ENCODE measurements at places on chromosomes 5 and 9.

DNA sequence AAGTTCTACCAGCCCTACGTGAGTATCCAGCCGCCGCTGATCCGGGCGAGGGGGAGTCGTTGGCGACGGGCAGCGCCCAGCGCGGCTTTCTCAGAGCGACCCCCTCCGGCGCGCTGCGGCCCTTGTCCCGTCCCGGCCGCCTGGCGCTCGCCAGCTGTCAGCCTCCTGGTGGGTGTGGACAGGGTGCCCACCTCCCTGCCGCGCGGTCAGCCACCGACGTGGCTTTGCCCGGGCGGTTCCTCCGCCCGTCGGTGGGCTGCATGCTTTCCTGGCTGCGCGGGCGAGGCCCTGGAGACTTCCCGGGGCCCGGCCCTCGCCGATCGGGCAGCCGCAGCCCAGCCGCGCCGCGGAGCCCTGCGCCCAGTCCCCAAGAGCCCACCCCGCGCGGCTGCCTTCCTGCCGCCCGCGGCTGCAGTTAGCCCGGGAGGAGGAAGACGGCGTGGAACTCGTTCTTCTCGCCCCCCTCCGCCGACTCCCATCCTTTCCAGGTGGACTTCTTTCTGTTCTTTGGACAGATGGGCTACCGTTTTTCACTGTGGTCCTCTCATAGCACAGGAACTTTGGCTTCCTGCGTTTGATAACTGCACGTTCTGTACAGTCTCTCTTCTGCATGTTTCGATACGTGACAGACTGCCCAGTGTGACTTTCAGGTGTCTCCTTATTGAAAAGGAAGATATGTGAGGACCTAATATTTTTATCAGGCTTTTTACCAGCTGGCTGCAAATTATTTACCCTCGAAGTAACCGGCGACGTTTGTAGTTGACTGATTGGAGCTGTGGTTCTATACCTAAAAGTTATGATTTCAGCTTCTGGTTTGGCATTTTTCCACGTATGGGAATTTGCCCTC lies 577 bp downstream of the AP3S1 start:
- peak; percentile 72 for DNase-seq

- no peak for DNase-seq
These were observed 332.9 kb upstream of the CCNG1 start for GRCh38 chr5:163104464-163104863.

DNA sequence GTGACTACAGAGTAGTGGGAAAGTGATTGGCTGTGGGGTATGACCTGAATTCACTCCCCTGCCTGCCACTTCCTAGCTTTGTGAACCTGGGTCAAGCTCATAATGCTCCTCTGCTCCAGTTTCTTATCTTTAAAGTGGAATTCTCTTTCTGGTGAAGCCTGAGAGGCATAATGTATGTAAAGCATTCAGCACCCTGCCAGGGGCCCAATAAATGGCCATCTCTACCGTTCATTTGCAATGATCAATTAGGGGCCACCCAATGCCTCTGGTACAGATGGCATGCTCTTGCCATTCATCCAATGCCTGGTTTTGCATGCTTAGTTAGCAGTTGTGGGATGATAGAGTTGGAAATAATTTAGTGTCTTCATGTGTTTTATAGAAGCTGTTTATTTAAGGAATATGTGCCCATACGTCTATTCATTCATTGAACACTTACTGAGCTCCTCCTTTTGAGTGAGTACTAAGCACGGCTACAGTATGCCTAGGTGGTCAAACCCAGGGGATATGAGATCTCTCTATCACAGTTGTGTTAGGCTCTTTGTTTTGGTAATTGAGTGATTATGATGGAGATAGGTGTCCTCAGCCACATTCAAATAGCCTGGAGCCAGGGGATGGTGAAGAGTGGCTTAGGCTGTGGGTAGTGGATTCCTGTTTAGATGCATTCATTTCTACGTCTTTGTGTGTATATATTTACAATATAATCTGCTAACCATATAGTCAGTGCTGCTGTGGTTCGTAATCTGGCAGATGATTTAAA lies 15.3 kb downstream of the ZNF462 start:
- no peak for DNase-seq

DNA sequence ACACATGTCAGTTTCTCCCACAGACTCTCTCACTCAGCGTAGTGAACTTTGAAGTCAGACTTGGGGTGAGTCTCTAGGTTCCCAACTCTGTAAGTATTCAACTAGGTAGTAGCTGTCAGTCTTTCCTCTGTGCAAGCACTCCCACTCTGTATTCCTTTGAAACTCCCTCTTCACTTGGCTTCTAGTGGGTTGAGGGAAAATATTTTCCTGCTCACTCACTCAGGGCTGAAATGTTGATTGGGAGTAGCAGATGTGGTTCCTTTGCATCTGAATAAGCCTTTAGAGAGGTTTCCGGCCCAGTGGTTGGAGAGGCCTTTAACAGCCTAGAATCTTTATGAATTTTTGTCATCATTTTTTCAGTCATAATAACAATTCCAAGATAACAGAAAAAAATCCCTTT lies 18.1 kb upstream of the ARRDC3 start:
- no peak for DNase-seq

DNA sequence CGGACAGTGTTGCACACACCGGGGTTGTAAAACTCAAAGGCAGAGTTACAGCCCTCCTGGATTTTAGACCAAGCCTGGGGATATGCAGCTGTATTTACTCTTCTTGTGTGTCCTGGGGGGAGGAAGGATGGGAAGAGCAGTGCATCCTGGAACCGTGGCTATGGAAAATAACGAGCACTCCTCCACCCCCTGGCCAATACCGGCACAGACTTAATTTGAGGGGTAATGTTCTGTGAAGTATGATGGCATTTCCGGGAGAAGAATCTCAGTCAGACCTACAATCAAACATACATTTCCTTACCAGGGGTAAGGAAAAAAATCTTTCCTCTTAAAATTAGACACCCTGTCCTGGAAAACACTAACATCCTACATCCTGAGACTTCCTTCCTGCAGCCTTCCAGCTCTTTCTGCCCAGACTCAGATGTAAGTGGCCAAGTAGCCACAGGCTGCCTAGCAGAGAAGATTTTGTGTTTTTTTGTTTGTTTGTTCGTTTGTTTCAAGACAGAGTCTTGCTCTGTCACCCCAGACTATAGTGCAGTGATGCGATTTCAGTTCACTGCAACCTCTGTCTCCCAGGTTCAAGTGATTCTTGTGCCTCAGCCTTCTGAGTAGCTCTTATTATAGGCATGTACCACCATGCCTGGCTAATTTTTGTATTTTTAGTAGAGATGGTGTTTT lies 11.0 kb upstream of the ERMP1 start:
- no peak for DNase-seq

DNA sequence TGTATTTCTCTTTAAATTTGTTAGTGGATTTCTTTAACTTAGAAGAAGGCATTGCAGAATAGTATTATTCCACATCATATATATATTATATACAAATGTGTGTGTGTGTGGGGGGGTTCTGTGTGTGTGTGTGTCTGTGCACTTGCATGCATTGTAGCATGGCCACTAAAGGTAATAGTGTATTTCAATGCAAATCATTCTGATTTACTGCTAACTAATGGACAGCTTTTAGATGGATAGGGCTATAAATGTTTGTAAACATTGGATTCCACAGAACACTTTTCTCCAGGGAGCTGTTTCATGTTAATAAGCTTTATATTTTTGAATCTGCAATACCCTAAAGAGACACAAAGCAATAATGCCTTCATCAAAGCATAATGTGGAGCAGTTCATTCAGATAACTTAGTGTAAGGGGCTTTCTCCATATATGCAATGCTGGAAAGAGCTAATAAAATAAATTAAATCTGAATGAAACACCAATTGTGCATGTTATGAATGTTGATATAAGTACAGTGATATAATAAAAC lies 496.7 kb upstream of the CDH9 start:
- no peak for DNase-seq

DNA sequence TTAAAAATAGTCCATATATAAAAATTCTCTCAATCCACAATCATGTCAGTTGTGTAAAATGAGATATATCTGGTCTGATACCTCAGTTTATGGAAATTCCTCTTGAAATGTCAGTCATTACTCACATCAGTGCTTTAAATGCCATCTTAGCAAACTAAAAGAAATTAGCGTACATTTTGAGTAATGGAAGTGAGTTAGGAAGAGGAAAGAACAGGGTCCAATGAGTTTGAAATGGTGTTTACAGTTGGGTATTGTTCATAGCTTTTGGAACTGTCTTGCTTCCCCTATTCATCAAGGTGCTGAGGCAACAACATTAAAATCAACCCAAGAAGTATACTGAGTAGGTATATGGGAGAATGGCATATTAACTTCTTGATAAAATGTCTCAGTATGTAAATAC lies 8.7 kb upstream of the MTX3 start:
- no peak for DNase-seq

- DNase-seq = no peak
These were observed 6.4 kb downstream of the TLE4 start for GRCh38 chr9:79577969-79578723.

GRCh38 chr5:132474131-132474723 lies 16.3 kb downstream of the IRF1 start:
- DNase-seq = no peak

DNA sequence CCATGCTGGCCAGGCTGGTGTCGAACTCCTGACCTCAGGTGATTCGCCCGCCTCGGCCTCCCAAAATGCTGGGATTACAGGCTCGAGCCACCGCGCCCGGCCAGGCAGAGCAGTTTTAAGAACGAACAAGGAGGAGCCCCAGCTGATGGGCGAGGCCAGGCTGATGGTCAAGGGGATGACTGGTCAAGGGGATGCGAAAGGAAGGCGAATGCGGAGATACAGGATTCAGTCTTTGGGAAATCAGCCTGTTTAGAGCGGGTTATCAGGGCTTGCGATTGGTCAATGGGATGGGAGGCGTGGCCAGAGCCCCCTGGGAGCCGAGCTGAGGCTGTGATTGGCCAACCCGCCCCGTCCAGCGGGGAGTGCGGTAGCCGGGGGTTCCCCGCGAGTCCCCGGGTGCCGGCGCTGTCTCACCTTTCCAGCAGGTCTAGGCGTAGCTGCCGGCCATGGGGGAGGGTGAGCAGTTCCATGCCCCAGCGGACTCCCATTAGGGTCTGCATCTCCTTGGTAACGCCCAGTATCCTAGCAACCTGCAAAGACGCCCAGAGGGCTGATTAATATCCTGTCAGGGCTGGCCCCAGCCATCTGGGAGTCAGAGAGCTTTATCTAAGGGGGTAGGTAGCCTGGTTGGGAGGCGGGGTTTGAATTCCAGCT lies 7.5 kb upstream of the TOR2A start:
- DNase-seq = no peak

DNA sequence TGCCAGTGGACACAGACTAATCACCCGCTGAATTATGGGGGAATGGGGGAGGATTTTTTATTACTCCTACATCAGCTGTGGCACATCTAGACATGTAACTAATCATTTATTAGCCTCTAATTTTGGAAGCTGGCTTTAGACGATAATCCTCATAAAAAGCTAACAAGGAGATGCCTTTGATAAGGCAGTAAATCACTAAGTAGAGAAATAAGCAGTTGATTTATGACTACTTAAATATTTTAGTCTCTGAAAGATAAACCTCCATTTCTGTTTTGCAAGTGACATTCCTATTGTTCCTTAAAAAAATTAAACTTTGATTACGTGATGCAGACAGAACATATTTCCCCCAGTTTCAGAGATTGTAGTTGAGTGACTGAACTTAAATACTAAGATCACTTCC lies 206.4 kb upstream of the CDKN2B start:
- no peak for DNase-seq

GRCh38 chr9:78973907-78974306 lies 597.9 kb upstream of the TLE4 start:
- DNase-seq = no peak

GRCh38 chr9:26789959-26790358 lies 102.6 kb downstream of the CAAP1 start:
- no peak for DNase-seq

DNA sequence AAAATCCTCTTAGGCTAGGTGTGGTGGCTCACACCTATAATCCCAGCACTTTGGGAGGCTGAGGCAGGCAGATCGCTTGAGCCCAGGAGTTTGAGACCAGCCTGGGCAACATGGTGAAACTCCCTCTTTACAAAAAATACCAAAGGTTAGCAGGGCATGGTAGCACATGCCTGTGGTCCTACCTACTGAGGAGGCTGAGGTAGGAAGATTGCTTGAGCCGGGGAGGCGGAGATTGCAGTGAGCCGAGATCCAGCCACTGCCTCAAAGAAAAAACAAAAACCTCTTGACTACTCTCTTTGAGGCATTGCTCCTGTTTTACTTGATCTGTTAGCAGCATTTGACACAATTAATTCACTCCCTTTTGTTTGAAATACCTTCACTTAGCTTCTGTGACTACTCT lies 20.7 kb downstream of the KIF2A start:
- DNase-seq = no peak

GRCh38 chr9:86046930-86047341 lies 52.4 kb downstream of the GOLM1 start:
- no peak for DNase-seq

GRCh38 chr5:115354246-115354645 lies 57.8 kb upstream of the CCDC112 start:
- DNase-seq = no peak

- DNase-seq = peak; percentile 69
These were observed 132.9 kb upstream of the ACO1 start for GRCh38 chr9:32251539-32251938.

DNA sequence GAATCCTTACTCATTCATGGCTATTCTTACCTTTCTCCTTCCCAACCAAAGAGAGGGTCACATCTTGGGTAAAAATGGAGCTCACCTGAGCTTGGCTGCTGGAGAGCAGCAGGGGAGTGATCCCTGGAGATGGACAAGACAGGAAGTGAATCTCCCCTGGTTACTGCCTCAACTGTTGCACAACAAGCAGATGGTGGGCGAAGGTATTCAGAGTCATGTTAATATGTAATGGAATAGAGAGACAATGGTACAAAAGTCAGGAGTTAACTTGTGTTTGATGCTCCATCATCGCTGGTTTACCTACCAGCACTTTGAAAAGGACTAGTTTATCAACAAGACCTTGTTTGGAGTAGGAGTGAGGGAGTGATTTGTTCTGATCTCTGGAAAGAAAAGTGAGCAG lies 13.0 kb upstream of the PLPP1 start:
- DNase-seq = no peak

DNA sequence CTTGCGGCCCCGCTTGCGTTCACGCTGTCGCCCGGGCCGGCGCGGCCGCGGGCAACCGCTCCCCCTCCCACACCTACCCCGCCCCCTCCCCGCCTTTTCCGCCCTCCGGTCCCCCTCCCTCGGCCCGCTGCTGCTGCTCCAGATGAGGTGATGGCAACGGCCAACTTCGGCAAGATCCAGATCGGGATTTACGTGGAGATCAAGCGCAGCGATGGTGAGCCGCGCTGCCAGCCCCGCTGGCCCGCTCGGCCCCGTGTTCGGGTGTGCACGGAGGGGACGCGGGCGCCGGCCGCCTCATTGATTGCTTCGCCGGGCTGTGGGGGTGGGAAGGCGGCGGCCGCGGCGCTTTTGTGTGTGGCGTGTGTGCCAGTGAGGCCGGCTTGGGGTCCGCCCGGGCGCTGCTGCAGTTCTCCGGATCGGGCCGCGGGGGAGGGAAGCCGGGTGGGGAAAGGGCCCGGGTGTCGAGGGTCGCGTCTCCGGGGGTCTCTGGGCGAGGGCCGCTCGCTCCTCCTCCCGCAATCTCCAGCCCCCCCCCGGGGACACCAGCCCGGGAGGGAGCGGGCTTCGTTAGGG lies 403 bp downstream of the KIF2A start:
- DNase-seq = peak; percentile 47

All from suppressor macrophage treated with lipopolysaccharide for 1 hour (primary cell).